Peyer's patch (tissue), 4 donors: ENCODE measurements at places on chromosomes 5 and 9. TPM values are rescaled to one million over a fixed set of nuclear protein-coding genes. Genes with fewer than 3 reads are reported as not detected.

Gene FOXD4L3
- total RNA-seq = 0.94 TPM

DNA sequence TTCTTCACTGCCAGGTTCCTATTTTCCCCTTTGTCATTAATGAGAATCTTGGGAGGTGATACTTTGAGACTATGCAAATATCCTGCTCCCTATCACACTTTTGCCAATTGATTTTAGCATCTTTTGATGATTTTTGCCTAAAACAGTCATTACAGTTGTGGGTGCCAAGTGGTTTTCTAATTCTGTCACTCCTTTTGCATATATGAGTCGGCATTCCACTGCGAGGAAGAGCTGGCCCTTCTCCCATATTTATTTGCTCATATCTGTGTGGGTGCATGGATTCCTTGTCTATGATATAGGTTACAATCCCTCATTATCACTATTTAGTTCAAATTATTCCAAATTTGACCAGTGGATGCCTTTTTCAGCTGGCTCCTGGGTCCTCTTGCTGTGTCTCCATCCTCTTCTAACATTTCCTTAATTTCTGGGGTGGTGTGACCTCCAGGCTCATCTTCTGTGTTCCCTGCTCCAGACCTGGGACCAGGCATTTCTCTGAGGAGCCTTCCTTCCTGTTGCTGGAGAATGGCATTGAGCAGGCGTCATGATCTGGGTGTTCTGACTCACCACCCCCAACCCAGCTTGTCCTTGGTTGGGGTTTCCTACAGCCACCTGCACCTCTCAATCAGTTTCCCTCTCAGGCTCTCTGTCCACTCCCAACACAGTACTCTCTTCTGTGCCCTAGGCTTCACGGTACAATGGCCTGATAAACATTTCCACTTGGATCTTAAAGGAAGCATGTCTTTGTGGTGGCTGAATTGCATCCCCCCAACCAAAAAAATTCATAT is 106.7 kb downstream of the NXNL2 start:
- H3K36me3 ChIP-seq = no peaks in the 10 kb centered on the region
- H3K4me1 ChIP-seq = no peaks in the 10 kb centered on the region
- no peaks in the 10 kb centered on the region for H3K27me3 ChIP-seq

GRCh38 chr5:170361616-170362015 is 27.6 kb downstream of the KCNMB1 start:
- DNase-seq = no peak
- no peaks in the 10 kb centered on the region for H3K4me1 ChIP-seq
- no peak overlapping the region for H3K27ac ChIP-seq
- no peak overlapping the region for H3K4me3 ChIP-seq
- no peaks in the 10 kb centered on the region for H3K27me3 ChIP-seq
- H3K36me3 ChIP-seq = no peaks in the 10 kb centered on the region

GRCh38 chr9:129694243-129694646 is 28.8 kb downstream of the PRRX2 start:
- no peak overlapping the region for H3K4me3 ChIP-seq
- H3K27ac ChIP-seq = no peak overlapping the region
- no peaks in the 10 kb centered on the region for H3K36me3 ChIP-seq

Gene ERMP1
- 20.8 TPM for total RNA-seq

GRCh38 chr9:99019510-99020331 is 76.0 kb downstream of the COL15A1 start:
- H3K27me3 ChIP-seq = no peaks in the 10 kb centered on the region
- no peaks in the 10 kb centered on the region for H3K36me3 ChIP-seq
- H3K4me3 ChIP-seq = no peak overlapping the region
- no peaks in the 10 kb centered on the region for H3K4me1 ChIP-seq
- DNase-seq = no peak
